ENCODE measurements at places on chromosomes 16 and 17.
A peak's percentile ranks its signal among the peaks of the same experiment; 100 is the strongest.

- DNase-seq = no peak
Measured at GRCh38 chr17:41864498-41864835, 756 bp downstream of the KLHL11 start.

GRCh38 chr17:75300280-75300679 lies 11.0 kb upstream of the SLC25A19 start:
- DNase-seq = no peak

- DNase-seq = no peak
Measured at GRCh38 chr16:84724606-84725309, 25.0 kb downstream of the USP10 start.

DNA sequence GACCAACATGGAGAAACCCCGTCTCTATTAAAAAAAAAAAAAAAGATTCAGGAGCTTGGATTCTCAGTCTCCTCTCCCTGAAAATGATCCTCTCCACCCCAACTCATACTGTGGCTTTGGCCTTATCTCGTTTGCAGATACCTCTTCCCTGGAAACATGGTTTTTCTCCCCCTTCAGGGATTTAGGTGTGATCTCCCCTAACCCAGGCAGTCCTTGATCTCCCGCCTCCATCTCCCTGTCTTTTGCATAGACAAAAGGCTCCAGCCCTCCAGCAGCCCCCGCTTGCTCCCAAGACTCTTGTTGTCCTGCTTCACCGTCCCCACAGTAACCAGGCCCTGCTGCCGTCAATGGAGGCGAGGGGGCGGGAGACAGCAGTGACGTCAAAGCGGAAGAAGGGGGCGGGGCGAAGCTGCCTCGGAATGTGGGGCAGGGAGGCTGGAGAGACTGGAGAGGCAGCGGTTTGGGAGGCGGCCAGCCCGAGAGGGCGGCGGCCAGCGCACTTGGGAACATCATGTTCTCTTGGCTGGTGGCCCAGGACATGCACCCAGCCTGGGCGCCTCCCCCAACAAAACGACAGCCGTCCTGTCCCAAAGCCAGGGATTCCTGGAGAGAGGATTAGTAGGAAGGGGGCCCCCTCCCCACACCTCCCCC lies 1.9 kb upstream of the PER1 start:
- peak; percentile 100 for DNase-seq

DNA sequence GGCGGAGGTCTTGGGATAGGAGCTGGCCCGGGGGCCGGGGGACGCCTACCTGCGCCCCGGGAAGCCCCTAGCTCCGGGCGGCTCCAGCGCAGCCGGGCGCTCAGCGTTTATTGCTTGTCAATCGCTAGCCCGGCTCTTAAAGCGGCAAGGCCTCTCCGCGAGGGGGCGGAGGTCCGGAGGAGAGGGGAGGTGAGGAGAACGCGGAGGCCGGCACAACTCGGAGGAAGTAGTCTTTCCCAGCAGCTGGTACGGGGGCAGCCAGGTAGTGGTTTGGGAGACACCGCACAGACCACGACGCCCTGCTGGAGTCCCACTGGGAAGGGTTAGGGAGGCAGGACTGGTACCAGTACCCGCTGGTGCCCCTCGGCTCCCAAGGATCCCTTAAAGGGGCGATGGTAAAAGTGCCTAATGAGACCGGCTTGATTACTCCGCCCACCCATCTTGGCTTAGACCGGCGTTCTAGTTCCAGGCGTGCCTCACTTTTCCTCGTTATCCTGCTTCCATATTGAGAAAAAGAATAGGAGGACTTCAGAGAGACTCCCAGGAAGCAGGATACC lies at the start of gene MPP2:
MPP2 (minus strand) TSS at position 112 of the 557 bp plus-strand sequence. CDS start 3,076 bp downstream, outside the sequence.
- DNase-seq = no peak

DNA sequence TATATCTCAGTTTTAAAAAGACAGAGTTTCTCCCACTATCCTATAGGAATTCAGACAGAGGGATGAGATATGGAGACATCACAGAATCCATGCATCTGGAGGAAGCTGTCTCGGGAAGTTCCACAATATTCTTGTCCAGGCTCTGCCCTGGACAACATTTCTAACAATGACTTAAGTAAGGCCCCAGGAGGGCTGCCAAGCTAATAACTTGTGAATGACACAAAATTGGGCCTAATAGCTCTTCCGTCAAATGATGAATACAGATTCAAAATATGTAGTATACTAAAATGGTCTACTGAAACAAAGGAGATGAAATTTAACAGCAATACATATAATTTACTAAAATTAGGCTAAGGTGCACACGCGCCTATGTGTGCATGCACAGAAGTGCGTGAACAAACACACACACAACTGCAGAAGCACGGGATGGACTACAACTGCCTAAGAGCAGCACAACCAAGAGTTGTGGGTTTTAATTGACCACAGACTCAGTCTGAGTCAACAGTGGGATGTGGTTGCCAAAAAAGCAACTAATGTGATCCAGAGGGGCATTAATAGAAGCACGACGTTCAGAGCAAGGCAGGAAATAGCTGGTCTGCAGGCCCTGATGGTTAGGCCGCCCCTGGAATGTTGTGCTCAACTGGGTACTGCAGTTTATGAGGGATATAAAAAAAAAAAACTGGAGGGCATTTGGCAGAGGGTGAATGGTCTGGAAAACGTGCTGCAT lies 26.3 kb upstream of the HS3ST2 start:
- no peak for DNase-seq

DNA sequence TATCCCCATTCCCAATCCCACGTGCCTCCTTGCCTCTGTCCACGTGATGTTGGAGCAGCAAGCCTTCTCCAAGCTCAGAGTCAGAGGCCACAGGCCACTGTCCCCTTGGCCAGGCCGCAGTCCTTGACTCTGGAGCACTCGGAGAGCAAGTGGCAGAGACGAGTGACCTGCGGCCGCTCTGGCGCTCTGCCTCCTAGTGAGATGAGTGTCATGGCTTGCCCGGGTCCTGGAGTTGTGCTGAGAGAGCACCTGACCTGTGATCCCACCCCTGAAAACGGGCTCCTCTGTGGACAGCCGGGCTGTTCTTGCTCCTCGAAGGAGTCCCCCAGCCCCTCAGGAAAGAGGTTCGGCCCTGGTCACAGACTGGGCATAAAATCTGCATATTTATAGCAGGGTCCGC lies 10.0 kb upstream of the FASN start:
- DNase-seq = peak; percentile 98

- no peak for DNase-seq
Measured at GRCh38 chr16:4976611-4977145, 18.5 kb downstream of the SEC14L5 start.

DNA sequence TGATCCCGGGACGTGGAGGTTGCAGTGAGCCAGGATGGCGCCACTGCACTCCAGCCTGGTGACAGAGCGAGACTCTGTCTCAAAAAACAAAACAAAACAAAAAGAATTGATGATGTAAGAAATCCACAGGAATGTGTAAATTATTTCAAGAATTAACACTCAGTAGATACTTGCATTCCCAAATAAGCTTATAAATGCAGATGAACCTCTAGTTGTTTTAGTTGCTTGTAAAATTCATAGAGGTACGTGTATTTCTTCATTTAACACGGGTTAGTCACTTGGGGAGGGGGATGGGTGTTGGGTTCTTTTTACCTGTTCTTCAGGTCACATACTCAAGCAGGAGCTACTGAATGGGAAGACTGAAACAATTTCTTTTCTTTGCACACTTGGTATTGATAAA lies 55.7 kb upstream of the FBXO47 start:
- DNase-seq = no peak

DNA sequence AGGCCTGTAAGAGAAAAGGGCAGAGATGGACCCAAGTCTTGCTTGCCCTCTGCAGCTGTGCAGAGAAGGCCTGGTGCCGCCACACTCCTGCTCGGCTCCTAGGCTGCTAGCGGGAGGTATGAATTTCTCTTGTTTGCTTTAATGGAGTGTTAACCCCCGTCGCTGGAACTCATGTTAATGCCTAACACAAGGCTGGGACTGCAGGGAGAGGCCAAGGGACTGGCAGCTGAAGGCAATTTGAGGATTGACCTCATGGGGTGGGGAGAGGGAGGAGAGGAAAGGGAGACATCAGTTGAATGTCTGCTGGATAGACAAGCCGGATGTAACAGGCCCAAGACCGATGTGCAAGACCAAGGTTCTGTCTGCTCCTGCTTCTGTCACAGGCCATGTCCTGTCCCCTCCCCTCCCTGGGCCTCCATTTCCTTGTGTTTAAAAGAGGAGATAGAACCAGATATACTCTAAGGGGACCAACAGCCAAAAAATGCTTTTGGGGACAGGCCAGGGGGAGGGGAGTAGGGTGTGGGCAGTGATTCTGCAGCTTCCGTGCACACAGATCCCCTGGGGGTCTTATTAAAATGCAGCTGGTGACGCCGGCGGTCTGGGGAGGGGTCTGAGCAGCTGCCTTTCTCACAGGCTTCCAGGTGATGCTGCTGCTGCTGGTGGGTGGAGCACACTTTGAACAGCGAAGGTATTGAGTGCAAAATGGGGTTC lies 46.7 kb upstream of the TBX2 start:
- no peak for DNase-seq

DNA sequence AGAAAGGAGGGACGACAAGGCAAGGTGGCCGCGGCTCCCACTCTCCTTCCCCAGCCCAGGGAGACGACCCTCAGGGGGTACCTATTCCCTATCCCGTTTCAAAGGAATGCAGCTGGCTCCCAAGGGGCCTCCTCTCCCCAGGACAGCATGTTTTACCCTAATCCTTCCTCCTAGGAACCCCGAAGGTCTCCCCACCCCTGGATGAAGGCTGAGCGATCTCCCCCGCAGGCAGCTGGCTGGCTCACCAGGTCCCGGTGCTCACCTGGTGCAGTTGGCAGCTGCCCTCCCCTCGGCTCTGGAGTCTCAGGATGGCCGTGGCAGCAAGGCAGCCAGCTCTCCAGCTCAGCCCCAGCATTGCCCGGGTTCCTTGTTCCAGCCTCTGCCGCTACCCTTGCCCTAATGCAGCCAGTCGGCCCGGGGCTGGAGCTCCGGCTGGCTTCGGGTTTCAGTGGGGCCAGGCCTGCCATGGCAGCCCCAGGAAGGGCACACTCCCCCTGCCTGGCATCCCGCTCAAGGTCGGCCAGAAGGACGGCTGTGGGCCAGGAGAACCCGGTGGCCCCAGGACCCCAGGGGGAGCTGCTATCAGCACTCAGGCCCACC lies 4.6 kb downstream of the CLUH start:
- peak; percentile 51 for DNase-seq

GRCh38 chr17:80364091-80364691 lies 50.8 kb upstream of the ENDOV start:
- DNase-seq = no peak

DNA sequence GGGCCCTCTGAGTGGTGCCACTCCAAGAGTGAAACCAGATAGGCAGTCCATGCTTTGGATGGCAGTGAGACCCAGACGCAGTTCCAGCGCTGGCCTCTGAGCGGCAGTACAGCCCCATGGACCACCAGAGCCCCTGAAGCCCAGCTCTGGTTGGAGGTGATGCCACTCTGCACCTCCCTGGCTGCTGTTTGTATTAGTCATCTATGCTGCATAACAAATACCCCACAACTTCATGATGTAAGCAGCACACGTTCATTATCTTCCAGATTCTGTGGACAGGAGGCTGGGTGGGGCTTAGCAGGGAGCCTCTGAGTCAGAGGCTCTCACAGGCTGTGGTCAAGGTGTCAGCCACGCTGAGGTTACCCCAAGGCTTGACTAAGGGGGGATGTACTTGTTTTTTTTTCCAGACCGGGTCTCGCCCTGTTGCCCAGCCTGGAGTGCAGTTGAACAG lies 5.1 kb upstream of the NME4 start:
- peak; percentile 64 for DNase-seq

DNA sequence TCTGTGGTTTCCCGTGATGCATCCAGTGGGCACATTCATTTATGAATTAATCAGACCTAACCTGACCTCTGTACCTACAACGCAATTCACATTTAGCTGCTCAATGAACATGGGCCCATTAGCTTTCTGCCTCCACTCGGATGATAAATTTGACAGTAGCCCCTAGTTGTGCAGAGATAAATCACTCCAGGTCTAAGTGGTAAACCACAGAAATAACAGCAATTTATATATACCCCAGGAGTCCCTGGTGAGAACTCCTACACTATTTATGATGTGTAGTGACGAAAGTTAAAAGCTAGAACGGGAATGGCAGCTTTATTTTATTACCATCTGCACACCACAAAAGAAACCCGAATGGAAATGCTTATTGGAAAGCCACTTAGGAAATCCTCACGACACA lies 371.5 kb downstream of the HAPSTR1 start:
- DNase-seq = no peak

DNA sequence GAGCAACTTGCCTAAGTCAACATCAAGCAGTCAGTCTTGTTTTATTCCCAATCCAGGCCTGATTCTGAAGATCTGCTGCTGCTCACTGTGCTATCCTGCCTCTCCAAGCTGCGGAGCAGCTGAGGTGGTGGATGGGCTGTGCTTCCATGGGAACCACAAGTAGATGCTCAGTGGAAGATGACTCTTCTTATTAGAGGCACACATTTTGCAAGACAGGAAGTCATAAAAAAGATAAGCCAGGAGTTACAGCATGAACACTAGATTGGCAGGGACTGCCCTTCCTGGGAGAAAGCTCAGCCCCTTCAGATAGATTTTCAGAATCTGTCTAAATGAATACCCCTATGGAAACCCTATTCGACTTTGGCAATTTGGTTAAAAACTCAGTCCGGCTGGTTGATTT lies 143.1 kb downstream of the SHISA6 start:
- no peak for DNase-seq

GRCh38 chr17:68611353-68612208 lies 10.4 kb upstream of the FAM20A start:
- DNase-seq = no peak

GRCh38 chr16:63497408-63497807 lies 1461.2 kb upstream of the CDH8 start:
- no peak for DNase-seq

- no peak for DNase-seq
Measured at GRCh38 chr16:55338646-55339045, 14.6 kb downstream of the IRX6 start.

Data from left lobe of liver (tissue), 2 donors.